ENCODE measurements at places on chromosomes 12 and 14.

- no peak for DNase-seq
Measured at GRCh38 chr14:53156238-53156637, 3.1 kb upstream of the DDHD1 start.

GRCh38 chr14:65872536-65872935, 460.0 kb downstream of the FUT8 start:
- DNase-seq = no peak

DNA sequence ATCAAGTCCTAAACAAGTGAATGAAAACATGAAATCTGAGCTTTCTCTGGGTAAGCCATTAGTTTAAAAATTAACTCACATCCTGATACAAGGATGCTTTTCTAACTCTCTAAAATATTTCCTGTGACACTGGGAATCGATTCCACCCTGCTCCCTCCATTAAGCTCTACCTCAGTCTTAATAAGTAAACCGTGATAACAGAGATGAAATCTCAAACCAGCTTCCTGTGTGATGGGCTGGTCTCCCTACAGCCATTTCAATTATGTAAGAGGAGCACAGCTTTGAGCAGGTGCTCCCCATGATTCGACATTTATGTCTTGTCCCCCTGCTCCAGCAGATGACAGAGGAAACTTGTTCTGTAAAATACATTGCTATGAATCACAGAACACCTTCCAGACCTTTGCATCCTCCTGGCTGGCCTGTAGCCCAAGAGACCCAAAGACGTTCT, 59.0 kb downstream of the GAS2L3 start:
- no peak for DNase-seq

DNA sequence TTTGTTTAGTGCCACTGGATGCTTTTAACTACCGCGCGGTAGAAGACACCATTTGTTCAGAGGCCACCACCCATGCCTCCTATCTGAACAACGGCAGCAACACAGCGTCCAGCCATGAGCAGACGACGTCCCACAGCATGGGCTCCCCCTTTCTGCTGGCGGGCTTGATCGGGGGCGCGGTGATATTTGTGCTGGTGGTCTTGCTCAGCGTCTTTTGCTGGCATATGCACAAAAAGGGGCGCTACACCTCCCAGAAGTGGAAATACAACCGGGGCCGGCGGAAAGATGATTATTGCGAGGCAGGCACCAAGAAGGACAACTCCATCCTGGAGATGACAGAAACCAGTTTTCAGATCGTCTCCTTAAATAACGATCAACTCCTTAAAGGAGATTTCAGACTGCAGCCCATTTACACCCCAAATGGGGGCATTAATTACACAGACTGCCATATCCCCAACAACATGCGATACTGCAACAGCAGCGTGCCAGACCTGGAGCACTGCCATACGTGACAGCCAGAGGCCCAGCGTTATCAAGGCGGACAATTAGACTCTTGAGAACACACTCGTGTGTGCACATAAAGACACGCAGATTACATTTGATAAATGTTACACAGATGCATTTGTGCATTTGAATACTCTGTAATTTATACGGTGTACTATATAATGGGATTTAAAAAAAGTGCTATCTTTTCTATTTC, 93.2 kb downstream of the FLRT2 start:
- DNase-seq = no peak

GRCh38 chr12:510071-510825, 50.5 kb downstream of the B4GALNT3 start:
- DNase-seq = no peak

GRCh38 chr12:53939141-53940108, 794 bp downstream of the HOXC13 start:
- no peak for DNase-seq

- DNase-seq = no peak
Measured at GRCh38 chr12:27635349-27635972, 60.8 kb upstream of the REP15 start.

DNA sequence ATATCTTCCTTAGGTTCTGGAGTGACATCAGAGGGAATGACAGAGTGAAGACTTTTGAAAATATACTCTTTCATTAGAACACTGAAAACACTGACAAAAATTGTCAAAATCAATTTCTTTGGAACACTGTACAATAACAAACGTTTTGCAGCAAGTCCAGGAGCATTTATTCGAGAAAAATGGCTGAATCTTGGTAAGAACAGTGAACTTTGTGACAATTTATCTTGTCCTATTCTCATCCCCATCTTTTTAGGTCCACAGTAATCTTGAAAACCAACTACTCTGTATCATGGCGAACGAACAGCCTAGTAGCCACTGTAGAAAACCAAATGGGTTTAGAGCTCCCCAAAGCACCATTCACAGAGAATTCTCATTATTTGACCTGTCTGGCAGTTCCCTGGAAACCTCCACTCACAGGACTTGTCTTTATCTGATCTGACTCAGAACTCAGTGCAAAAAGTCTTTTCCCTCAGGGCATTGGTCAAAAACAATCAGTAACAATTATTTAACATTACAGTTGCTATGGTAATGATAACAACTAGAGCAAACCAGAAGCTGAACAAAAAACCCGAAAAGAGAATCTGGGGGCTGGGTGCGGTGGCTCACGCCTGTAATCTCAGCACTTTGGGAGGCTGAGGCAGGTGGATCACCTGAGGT, 20.3 kb upstream of the PPP2R5E start:
- no peak for DNase-seq

DNA sequence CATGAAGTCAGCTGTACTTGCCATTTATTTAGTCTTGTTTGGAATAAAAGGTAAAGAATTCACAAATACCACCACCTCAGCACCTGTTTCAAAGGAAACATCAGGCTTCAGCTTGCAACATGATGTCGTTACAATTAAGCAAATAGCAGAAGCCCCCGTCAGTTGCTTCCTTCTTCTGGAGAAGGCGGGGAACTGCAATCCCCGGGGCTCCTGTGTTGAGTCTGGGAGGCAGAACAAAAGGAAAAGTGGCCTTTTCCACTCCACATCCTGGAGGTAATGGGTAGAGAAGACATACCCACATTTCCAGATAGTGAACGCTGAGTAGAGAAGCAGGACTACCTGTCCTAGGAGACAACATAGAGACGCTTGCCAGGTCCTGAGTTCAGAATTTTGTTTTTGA, 92.8 kb downstream of the DNAH10 start:
- DNase-seq = no peak

- no peak for DNase-seq
Measured at GRCh38 chr12:15733136-15733535, 56.1 kb downstream of the EPS8 start.

DNA sequence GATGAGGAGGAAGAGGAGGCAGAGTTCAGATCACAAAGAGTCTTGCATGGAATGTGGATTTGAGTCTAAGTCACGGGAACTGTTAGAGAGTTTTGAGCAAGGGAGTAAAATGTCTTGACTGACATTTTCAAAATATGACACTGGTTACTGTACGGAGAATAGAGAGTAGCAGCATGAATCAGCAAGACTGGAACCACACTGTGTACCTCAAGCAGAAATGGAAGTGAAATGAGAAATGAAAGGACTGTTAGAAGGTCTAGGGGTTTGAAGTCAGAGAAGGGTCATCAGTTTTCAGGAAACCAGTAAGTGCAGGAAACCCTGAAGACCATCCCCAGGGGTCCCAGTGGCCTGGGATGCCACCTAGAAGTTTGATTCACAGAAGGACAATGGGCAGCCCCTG, 236.3 kb downstream of the GALC start:
- no peak for DNase-seq

DNA sequence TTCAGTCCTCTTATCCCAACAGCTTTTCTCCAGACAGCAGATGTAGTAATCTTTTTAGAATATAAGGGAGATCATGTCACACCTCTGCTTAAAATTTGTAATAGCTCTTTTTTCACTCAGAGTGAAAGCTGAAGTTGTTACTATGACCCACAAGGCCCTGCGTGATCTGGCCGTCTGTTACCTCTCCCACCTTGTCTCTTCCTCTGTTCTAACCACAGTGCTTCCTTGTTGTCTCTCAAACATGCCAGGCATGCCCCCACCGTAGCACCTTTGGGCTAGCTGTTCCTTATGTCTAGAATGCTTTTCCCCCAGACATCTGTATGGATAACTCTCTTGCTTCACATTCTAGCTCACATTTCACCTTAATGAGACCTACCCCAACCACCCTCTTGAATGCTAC, 6.5 kb downstream of the NECAP1 start:
- peak; percentile 40 for DNase-seq

- DNase-seq = no peak
Measured at GRCh38 chr12:75724928-75725312, 213.5 kb upstream of the KRR1 start.

DNA sequence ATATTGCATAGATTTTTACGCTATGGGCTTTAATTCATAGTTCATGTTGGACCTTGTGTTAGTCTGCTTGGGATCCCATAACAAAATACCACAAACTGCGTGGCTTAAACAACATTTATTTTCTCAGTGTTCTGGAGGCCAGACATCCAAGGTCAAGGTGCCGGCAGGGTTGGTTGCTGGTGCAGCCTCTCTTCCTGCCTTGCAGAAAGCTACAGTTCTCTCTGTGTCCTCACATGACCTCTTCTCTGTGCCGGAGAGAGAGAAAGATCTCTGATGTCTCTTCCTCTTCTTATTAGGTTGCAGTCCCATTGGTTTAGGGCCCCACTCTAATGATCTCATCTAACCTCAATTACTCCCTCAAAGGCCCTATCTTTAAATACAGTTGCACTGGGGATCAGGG, 170.5 kb downstream of the IPO8 start:
- no peak for DNase-seq

DNA sequence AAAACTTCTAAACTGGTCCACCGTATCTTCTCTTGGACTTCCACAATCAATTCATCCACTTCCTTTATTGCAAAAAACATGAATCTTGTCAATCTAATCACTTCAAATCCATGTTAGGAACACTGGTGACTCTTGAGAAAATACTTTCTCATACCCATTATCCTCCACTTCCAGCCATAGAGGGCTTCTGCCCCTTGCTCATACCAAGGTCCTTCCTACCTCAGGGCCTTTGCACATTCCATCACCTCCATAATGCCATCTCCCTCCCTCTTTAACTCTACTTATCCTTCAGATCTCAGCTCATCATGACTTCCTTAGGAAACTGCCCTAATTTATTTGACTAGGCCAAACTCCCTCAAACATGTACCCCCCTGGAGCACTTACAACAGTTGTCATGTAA, 16.6 kb downstream of the STXBP6 start:
- no peak for DNase-seq

DNA sequence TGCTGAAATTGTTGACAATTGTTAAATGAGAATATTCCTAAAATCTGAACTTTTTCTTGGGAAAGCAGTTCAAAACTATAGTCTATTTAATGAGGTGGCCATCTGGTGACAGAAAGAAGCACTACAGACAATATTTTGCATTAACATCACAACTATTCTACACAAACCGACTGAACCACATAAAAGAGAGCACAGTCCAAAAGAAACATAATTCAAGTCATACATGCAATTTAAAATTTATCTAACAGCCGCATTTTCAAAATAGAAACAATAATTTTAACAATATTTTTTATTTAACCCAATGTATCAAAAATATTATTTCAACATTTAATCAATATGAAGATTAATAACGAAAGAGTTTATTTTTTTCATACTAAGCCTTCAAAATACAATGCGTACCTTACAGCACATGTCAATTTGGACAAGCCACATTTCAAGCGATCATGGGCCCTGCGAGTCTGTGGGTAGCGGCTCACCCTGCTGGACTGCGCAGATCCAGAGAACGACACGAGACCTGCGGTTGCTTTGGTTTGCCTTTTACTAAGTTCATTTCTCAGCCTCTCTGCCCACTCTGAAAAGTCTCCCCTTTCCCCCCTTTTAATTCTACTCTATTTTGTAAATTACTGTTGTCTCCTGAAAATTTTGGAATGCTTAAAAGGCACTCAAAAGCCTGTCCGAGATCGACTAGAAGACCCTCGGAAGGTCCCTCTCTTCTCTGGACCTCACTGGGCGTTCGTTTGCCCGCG, 947 bp upstream of the LRRC9 start:
- peak; percentile 25 for DNase-seq

- peak; percentile 83 for DNase-seq
Measured at GRCh38 chr12:96177013-96177412, 17.2 kb upstream of the ELK3 start.

DNA sequence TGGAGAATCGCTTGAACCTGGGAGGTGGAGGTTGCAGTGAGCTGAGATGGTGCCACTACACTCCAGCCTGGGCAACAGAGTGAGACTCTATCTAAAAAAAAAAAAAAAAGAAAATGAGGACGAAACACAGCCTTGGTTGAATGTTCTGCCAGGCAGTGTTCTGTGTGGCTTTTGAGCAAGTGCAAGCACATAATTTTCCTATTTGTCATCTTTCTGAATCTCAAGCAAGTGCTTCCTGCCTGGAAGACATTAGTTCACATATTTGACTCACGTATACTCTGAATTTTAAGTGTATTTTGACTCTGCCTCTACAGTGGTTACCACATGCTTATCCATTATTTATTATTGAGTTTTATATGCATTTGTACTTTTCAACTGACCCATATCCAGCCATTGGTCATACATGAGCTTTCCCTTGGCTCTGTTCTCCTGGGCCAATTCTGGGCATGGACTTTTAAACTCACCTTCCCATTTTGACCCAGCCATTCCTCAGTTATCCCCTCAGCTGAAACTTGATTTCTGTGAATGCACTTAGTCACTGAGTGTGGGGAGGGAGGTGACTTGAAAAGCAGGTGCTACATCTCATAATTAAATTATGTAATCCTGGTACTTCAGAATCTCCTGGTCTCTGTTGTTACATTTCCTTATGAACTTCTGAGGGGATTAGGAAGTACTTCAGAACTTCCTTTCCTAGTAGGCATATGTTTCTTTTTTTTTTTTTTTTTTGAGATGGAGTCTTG, 8.1 kb downstream of the OR10G2 start:
- DNase-seq = no peak

DNA sequence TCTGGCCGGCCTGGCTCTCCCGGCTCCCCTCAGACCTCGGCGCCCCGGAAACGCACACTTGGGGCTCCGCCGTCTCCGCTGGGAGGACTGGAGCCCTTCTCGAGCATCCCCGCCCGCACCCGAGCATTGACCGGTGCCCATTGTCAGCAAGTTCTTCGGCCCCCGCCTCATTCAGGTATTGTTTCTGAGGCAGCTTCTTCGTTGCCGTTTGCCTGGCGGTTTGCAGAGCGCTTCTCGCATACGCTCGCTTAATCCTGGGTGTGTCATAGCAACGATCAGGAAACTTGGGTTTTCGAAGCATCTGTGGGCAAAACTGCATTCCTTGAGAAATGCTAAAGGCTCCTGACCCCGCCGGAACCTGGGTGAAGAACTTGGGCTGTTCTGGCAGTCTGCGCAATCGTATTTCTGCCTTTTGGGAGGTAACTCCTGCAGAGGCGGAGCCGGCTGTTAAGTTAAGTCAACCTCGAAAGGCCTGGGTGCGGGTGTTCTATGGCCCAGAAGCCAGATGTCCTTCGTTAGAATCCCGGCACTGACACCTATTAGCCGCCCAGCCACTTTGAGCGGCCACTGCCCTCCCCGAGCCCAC, 518 bp downstream of the GSKIP start:
- peak; percentile 51 for DNase-seq

All from activated CD4-positive, alpha-beta T cell treated with anti-CD3 and anti-CD28 coated beads for 48 hours (primary cell).